ENCODE measurements at places on chromosomes 12 and 14.

DNA sequence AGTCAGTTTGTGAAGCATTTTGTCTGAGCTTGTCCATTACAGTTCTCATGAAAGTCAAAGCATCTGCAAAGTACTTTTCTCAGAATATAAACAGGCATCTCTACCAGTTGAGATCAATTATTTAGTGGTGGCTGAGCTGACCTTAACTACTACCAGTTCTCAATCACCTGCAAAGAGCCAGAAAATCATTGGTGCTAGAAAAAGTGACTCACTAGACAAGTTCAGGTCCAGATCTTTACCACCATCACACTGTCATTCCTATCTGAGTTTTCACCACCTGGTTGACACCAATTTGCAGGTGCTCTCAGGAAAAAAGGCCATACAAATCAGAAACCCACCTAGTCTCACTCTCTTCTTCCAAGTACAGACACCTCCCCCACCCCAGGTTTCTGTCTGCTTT, 33.3 kb downstream of the ITPR2 start:
- DNase-seq, result no peak

GRCh38 chr12:75782069-75782581, 249.5 kb downstream of the PHLDA1 start:
- DNase-seq, result no peak

DNA sequence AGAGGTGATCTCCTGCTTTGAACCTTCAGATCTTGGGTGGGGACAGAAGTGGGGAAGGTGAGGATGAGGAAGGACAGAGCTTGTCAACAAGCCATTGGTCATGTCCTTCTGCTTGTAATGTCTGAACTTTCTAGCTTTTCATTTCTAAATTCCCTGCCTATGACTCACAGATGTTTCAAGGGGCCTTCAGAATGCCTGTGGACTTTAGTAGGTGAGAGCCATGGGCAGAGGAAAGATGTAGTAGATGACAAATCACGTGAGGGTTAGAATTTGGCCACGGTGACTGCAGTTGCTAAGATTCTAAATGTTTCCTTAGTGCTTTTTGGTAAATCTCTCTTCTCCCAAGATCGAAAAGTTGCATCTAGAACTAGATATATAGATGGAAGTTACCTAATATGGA, 18.7 kb upstream of the CREBL2 start:
- no peak for DNase-seq

GRCh38 chr12:63877693-63878092, 33.2 kb downstream of the SRGAP1 start:
- DNase-seq, result no peak

DNA sequence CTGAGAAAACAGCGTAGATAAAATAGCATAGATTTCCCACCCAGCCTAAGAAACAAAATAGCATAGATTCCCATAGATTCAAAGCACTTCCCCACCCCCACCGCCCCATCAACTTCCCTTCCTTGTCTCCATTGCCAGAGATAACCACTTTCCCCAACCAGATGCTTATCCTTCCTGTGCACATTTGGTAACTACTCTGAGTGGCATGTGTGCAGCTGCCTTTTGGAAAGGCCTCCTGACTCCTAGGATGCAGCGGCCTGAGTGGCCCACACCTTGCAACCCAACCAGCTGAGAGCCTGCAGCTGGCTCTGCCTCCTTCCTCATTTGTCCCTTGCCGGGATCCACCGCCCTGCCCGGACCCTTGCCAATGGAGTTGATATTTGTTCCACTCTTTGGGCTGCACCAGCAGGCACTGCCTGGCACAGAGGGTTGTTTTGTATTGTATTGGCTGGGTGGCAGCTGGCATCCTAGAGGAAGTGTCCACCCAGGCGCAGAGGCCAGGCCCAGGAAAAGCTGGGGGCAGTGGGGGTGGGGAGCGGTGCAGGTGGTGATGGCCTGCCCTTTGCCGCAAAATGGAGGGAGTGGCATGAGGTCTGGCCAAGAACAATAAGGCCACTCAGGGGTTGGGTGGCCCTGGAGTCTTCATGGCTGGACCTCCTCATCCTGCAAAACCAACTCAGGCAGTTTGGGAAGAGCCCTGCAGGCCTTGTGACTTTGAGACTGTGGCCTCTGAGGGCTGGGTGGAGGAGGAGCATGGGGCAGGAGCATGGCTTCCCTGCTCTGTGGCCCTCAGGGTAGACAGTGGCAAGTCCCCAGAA, 4.9 kb downstream of the SLC48A1 start:
- DNase-seq, result no peak

DNA sequence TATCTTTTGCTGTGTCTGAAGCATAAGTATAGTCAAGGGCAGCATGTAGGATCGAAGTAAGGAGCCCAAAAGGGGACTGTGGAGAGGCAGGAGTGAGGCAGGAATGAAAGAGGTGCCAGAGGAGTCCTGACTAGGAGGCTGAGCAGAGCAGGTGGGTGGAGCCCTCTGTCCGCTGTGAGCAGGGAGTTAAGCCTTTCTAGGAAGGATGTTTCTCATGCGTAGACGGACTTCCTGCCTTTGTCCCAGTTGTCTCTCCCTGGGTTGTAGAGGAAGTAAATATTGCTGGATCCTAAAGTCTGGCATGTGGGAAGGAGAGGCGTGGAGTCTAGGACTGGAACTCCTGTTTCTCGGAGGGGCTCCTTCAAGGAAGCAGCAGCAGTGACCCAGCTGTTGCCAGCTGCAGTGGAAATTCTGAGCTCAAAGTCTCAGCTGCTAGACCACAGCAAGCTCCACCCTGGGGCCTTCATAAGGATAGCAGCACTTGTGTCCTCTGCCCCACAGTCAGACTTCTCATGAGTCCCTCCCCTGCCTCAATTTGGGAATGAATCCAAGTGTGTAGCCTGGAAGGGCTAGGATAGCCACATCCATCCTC, 44.0 kb downstream of the RBMS2 start:
- peak; percentile 66 for DNase-seq

DNA sequence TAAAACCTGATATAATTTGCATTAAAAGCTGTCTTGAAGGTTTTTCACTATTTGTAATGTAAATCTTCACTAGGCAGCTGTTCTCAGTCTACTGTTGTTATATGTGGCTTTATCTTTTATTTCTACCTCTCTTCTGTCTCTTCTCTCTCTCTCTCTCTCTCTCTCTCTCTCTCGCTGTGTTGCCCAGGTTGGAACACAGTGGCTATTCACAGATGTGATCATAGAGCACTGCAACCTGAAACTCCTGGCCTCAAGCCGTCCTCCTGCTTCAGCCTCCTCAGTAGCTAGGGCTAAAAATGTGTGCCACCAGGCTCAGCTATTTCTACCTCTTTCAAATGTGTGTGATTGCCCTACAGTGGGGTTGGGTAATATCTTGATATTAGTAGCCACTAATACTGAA, 21.1 kb downstream of the FUT8 start:
- no peak for DNase-seq
